ENCODE measurements at places on chromosomes 4 and X.

DNA sequence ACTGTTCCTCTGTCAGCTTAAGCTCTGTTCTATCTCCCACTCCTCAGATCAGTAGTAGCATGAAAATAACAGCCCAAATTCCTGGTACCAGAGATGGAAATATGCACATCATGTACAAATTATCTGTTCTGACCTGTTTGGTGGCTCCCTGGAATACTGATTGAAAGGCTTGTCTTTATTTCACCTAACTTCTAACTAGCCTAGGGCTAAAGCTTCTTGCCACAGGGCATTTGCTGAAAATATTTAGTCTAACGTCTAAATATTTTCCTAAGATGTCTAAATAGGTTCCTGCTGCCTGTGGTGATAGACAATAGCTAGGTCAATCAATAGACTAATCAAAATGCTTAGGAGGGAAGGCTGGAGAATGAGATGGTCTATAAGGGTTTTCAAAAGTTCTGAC lies 12.9 kb upstream of the PRMT9 start:
- no peak for DNase-seq
- peaks cover 15% of the 10 kb centered on the region for H3K27me3 ChIP-seq
- H3K4me1 ChIP-seq, result no peaks in the 10 kb centered on the region
- no peak overlapping the region for H3K27ac ChIP-seq

DNA sequence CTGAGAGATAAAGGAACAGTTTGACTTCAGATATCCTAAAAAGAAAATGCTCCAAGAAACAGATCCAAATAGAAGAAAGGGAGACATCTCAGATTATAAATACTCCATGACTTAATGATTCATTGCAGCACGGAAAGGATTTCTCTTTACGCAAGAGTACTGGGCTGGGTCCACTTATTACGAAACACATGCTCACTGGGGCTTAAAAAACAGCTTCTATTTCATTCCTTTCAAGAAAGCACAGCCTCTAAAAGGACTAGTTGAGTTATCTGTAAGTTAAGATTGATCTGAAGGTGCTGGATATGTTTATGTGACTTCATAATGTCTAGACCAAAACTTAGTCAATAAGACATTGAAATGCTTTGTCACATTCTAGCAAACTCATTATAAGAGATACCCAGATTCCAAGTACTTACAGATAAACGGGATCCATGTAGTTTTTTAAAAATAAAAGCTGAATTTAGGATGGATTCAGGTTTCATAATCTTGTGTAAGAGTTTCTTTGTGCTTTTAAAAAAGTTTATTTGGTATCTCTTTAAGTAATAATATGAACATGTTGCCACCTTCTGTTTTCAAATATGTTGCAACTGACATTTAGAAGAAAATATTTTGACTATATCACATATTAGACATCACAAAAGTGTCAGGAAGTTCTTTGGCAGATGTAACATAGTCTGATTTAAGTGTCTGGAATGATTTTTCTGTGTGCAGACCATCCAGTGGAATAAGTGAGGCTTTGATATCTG lies 109.5 kb upstream of the MYOZ2 start:
- H3K4me1 ChIP-seq, result no peaks in the 10 kb centered on the region
- no peak overlapping the region for H3K27ac ChIP-seq
- no peak for DNase-seq
- H3K36me3 ChIP-seq, result no peaks in the 10 kb centered on the region
- peaks cover 3% of the 10 kb centered on the region for H3K27me3 ChIP-seq

- H3K27me3 ChIP-seq, result peaks cover 58% of the 10 kb centered on the region
- no peak overlapping the region for H3K4me3 ChIP-seq
- no peaks in the 10 kb centered on the region for H3K36me3 ChIP-seq
- DNase-seq, result peak; percentile 30
- H3K4me1 ChIP-seq, result peaks cover 2% of the 10 kb centered on the region
Measured at GRCh38 chrX:50691820-50692219, 122.2 kb downstream of the SHROOM4 start.

DNA sequence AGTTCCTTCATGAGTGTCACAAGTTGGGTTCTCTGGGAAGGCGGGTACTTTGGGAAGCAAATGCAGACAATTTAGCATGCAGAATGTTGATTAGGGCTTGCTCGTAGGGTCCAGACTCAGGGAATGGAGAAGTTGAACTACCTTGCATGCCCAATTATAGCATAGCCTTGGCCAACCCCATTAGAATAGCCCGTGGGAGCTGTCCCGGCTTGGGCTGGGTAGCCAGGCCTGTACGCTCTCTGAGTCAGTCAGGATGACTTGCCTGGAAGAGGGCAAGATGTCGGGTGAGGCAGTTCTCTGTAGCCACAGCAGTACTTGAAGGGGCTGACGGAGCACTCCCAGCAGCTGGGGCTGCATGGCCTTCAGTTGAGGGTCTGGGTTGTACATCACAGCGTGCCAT lies 19.5 kb downstream of the KIAA0232 start:
- no peak for DNase-seq
- H3K4me1 ChIP-seq, result peaks cover 54% of the 10 kb centered on the region
- no peak overlapping the region for H3K4me3 ChIP-seq
- H3K36me3 ChIP-seq, result peaks cover 27% of the 10 kb centered on the region
- H3K27me3 ChIP-seq, result no peaks in the 10 kb centered on the region

DNA sequence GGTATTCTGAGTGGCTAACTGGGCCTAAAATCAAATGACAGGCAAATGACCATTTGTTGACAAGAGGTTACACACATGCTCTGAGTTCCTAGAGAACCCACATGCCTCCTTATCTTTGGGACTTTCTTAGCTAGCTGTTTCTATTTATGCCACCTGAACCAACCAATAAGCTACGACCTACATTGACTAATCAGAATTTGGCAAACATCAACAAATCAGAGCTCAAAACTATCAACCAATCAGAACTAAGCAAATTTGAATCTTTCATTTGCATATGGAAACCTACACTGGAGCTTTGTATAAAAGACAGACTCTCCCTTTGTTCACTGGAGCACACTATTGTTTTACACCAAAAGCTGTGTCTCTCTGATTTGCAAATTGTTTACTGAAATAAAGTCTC lies 192.0 kb downstream of the CXXC4 start:
- H3K27me3 ChIP-seq, result no peaks in the 10 kb centered on the region
- no peak overlapping the region for H3K27ac ChIP-seq
- H3K36me3 ChIP-seq, result no peaks in the 10 kb centered on the region
- no peaks in the 10 kb centered on the region for H3K4me1 ChIP-seq
- DNase-seq, result no peak

DNA sequence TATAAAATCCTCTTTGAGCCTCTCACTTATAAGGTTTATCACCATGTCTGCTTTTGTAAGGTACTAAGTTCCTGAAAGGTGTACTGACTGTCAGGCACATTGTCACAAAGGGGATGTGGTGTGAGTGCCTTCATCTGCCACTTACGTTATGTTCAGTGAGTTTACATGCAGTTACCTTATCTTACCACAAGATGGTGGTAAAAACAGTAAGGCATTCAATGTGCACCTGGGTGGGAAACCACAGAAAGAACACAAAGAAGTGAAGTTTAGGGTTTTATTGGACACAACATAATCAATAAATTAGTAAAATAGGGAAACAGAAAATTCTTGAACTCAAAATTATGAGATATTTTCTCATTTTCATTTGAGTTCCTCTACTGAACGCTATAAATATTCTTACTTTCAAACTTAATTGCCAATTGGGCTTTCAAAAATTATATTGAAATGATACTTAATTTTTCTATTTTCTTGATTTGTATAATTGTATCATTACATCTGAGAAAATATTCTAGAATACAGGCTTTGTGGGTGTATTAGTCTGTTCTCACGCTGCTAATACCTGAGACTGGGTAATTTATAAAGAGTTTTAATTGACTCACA lies 650.8 kb downstream of the PCDH7 start:
- no peaks in the 10 kb centered on the region for H3K4me1 ChIP-seq
- no peaks in the 10 kb centered on the region for H3K27me3 ChIP-seq
- DNase-seq, result no peak

DNA sequence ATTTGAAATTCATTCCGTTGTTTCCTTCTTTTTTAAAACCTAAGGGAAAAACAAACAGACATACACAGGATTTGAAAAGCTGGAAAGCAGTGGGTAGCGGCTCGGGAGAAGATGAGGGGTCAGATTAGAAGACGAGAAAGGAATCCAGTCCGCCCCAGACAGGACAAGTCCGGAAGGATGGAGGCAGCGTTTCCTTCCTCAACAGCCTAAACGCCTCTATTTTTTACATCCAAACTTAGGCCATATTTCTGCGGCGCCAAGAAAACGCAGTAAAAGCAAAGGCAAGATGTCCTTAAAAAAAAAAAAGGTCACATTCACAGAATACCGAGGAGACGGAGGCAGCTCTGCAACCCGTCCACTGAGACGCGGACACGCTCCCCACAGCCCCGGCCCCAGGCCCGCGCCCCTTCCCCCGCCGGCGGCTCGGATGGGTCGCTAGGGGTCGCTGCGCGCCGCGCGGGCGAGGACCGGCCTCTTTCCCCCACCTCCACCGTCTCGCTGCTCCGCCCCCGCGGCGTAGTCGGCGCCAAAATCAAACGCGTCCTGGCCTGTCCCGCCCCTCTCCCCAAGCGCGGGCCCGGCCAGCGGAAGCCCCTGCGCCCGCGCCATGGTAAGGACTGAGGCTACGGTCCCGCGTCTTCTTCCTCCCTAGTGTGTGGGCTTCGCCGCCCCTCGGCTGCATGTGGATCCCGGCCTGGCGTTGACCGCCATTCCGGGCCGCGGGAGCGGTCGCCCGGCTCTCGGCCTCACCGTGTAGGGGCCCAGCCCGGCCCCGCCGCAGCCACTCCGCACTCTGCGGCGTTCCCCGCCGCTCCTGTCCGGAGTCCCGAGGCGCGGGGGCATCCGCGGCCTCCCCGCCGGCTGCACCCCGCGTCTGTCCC lies at the start of gene MND1:
Gene MND1 (plus strand): TSS at position 558 of the 881 bp plus-strand sequence. CDS start 50 bp downstream, at position 608.
- H3K4me1 ChIP-seq, result peaks cover 37% of the 10 kb centered on the region
- H3K36me3 ChIP-seq, result peaks cover 8% of the 10 kb centered on the region
- peaks cover 9% of the 10 kb centered on the region for H3K27me3 ChIP-seq
- peak within 1 kb of the TSS; percentile 87 for H3K4me3 ChIP-seq

DNA sequence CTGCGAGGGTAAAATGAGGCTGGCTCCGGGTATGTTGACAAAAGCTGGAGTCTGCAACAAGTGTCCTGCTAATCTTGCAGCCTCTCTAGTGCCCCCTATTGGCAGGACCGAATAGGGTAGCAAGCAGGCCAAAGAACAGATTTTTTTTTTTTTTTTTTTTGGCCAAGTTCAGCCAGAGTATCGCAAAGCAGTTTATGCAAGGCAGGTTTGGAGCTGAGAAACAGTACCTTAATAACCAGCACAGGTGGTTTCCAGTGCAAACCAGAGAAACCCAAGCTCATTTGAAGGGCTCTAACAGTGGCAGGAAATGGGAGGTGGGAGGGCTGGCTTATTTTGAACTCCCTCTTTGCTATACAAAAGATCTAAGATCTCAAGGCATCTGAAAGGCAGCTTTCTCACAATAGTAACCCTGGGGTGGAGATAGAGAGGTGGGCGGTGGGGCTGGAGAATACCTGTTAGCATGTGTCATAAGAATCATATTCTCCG lies 38.2 kb upstream of the OCIAD2 start:
- no peak overlapping the region for H3K27ac ChIP-seq
- H3K4me1 ChIP-seq, result peaks cover 16% of the 10 kb centered on the region
- H3K27me3 ChIP-seq, result no peaks in the 10 kb centered on the region

- DNase-seq, result no peak
- H3K4me3 ChIP-seq, result no peak overlapping the region
- peaks cover 2% of the 10 kb centered on the region for H3K27me3 ChIP-seq
- H3K4me1 ChIP-seq, result no peaks in the 10 kb centered on the region
Measured at GRCh38 chr4:14559646-14560045, 442.6 kb upstream of the CPEB2 start.

DNA sequence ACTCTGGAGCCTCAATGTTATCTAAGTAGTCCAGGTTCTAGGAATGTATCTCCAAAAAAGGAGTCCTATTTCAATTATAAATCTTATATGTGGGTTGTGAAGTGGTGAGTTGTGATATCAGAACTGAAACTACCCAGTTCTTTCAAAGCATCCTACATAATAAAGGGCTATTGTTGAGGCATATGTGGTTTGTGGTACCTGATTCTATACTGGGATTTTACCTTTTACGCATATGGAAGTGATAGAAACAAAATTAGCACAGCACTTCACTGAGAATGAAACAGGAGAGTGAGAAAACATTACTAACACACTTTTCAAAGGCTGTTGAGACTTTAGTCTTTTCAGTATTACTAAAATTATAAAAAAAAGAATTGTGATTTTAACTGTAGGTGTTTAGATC lies 417.7 kb upstream of the GALNT7 start:
- H3K27me3 ChIP-seq, result no peaks in the 10 kb centered on the region
- DNase-seq, result no peak
- no peaks in the 10 kb centered on the region for H3K36me3 ChIP-seq
- H3K4me3 ChIP-seq, result no peak overlapping the region
- H3K27ac ChIP-seq, result no peak overlapping the region

- DNase-seq, result no peak
- H3K36me3 ChIP-seq, result no peaks in the 10 kb centered on the region
- H3K4me3 ChIP-seq, result no peak overlapping the region
- H3K27ac ChIP-seq, result no peak overlapping the region
- no peaks in the 10 kb centered on the region for H3K27me3 ChIP-seq
- H3K4me1 ChIP-seq, result peaks cover 9% of the 10 kb centered on the region
Measured at GRCh38 chr4:151866592-151866918, 105.7 kb upstream of the GATB start.

- H3K36me3 ChIP-seq, result no peaks in the 10 kb centered on the region
- H3K4me1 ChIP-seq, result peaks cover 18% of the 10 kb centered on the region
- peak overlapping the region; percentile 13 for H3K27ac ChIP-seq
- no peak overlapping the region for H3K4me3 ChIP-seq
Measured at GRCh38 chr4:184548316-184548647, 73.9 kb upstream of the IRF2 start.

GRCh38 chr4:25451676-25452075 lies 74.6 kb downstream of the ANAPC4 start:
- no peak for DNase-seq
- no peaks in the 10 kb centered on the region for H3K27me3 ChIP-seq
- no peak overlapping the region for H3K27ac ChIP-seq

- H3K36me3 ChIP-seq, result no peaks in the 10 kb centered on the region
- no peak overlapping the region for H3K4me3 ChIP-seq
- H3K27ac ChIP-seq, result no peak overlapping the region
- no peak for DNase-seq
Measured at GRCh38 chr4:85938062-85938461, 421.8 kb downstream of the MAPK10 start.

- H3K36me3 ChIP-seq, result no peaks in the 10 kb centered on the region
- H3K27ac ChIP-seq, result no peak overlapping the region
- no peaks in the 10 kb centered on the region for H3K27me3 ChIP-seq
Measured at GRCh38 chr4:45663003-45663402, 460.9 kb downstream of the GABRG1 start.

DNA sequence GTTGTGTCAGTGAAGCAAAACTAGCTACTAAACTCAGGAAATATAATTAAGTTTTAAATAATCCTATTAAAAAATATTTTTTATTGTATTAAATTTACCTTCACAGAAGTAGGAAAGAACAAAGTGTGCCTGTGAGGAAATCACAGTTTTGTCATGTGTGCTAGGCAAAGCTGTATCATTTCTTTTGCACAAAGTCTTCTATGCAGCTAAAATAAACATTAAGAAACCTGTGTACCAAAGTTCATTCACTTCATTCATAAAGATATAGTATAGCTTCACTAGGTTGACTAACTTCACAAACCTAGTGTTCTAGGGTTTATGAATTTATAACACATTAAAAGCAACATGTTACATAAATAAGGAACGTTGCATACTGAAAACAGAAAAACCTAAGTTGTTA lies 131.0 kb downstream of the PDS5A start:
- no peak overlapping the region for H3K27ac ChIP-seq
- H3K4me1 ChIP-seq, result no peaks in the 10 kb centered on the region
- peaks cover 72% of the 10 kb centered on the region for H3K36me3 ChIP-seq
- no peak for DNase-seq
- H3K27me3 ChIP-seq, result no peaks in the 10 kb centered on the region

All from activated T-cell treated with anti-CD3 and anti-CD28 coated beads, Interleukin-2, amount 50 U/mL, for 24 hours (primary cell).